ENCODE measurements at places on chromosomes 12 and 14.

GRCh38 chr12:113234483-113234882 is 13.2 kb downstream of the TPCN1 start:
- no peak for DNase-seq

GRCh38 chr12:117284140-117284539 is 77.3 kb downstream of the NOS1 start:
- DNase-seq, result no peak

- no peak for DNase-seq
Measured at GRCh38 chr12:80861641-80862378, 75.9 kb downstream of the LIN7A start.

DNA sequence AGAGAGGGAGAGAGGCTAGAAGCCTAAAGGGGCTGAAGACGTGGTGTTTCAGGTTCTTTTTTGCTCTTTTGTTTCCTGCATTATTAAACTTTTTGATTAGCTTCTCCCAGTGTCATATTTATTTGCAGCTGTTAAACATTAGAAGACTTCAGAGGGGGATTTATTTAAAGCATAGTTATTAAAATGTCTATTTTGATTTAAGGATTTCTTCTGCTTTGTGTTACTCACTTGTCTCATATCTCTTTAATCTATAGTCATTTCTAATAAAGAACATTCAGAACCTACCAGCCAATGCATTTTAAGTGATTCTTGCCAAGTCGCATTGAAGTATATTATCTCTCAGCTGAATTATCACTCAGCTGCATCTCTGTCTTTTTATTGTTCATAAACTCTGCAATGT is 152.0 kb upstream of the DYRK2 start:
- DNase-seq, result no peak

DNA sequence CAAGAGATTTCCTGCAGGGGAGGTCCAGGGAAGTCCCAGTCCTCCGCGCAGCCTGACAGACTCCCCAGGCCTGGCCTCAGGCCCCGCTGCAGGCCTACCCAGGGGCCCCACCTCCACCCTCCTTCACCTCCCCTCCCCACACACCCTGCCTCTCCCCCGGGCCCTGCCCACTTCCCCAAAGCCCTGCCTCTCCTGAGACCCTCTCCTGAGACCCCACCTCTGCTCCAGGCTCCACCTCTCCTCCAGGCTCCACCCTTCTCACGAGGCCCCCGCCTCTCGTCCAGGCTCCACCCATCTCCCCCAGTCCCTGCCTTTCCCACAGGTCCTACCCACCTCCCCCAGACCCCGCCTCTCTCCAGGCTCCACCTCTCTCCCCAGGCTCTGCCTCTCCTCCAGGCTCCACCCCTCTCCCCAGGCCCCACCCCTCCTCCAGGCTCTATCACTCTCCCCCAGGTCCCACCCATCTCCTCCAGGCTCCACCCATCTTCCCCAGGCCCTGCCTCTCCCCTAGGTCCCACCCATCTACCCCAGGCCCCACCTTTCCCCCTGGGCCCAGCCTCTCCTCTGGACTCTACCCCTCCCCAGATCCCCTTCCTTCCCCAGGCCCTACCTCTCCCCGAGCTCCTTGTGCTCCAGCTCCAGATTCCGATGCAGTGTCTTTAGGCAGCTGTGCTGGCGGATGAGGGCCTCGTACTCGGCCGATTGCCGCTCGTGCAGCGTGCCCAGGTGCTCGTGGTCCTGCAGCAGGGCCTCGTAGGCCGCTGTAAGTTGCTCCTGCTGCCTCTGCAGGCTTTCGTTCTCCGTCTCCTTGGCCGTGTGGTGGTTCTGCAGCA is 58.8 kb upstream of the GPR68 start:
- DNase-seq, result peak; percentile 29

DNA sequence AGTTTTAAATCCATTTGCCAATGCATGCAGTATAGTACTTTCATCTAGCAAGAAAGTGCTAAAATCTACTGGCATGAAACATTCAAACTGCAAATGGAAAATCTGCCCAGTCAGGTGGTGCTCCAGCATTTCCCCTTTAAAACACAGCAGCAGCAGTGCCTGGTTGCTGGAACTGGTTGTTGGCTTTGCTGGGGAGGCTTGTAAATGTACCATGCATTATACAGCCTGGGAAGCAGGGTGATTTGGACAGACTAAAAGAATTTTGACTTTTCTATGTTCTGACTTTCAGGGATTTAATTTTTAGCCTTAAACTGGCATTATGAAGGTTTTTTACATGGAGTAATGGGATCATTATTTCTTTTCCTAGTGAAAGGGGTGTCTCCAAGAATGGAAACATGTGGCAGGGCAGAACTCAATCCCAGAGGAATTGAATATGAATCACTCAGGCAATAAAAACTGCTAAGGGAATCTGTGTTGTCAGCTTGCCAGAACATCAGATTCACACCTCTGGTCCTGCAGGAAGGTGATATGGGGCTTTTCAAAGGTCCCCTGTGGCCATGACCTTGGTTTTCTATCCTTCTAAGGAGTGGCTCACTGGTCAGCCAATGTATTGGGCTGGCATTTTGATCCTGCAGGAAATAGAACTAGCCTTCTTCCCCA is 9.0 kb upstream of the PAX9 start:
- no peak for DNase-seq

DNA sequence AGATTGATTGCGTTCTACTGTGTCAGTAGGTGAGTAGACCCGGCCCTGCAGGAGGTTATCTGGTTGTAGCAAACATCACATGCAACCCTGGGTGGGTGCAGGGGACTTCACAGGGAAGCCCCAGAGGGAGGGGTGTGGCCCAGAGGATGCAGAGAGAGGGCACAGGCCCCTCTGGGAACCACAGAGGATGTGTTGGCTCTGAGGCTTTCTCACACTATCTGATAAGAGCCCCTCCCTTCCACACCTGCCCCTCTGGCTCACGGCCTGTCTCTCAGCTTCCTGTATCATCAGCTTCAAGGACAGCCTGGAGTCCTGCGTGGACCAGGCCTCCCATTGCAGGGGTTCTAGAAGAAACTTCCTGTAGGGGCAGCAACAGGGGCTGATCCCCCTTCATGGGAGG is 101.9 kb downstream of the RIN3 start:
- DNase-seq, result no peak

- no peak for DNase-seq
Measured at GRCh38 chr12:92056290-92056689, 89.4 kb downstream of the BTG1 start.

GRCh38 chr12:26808766-26809476 is 24.1 kb downstream of the ITPR2 start:
- no peak for DNase-seq

- no peak for DNase-seq
Measured at GRCh38 chr12:65248656-65249633, 29.5 kb upstream of the MSRB3 start.

GRCh38 chr12:98422359-98422758 is 93.0 kb upstream of the TMPO start:
- DNase-seq, result no peak

DNA sequence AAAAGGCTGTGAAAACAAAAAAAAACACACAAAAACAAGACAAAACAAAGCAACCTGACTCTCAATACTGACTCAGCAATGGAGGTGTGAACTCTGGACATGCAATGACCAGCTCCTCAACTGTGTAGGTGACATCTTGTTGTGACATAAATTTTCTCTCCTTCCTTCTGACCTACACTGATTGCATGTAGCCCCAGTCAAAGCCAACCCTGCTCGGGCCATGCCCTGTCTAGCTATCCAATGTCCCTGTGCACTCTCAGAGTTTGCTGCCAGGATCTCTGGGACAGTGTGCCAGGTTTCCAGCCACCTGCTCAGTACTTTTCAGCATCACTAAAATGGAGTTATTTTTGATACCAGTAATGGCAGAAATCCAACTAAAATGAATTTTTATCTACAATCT is 18.9 kb upstream of the CRACR2A start:
- DNase-seq, result no peak

GRCh38 chr14:91144425-91145145 is 30.7 kb downstream of the DGLUCY start:
- DNase-seq, result no peak

GRCh38 chr14:50882932-50883826 is 11.3 kb downstream of the ABHD12B start:
- no peak for DNase-seq

Data from NCI-H1436 (cell line).